Activated naive CD4-positive, alpha-beta T cell treated with anti-CD3 and anti-CD28 coated beads, Interleukin-2, amount 50 U/mL, for 16 hours (primary cell): ENCODE measurements at places on chromosomes 7 and 10.

- no peak for DNase-seq
Measured at GRCh38 chr7:68679459-68680234, 918.6 kb upstream of the AUTS2 start.

DNA sequence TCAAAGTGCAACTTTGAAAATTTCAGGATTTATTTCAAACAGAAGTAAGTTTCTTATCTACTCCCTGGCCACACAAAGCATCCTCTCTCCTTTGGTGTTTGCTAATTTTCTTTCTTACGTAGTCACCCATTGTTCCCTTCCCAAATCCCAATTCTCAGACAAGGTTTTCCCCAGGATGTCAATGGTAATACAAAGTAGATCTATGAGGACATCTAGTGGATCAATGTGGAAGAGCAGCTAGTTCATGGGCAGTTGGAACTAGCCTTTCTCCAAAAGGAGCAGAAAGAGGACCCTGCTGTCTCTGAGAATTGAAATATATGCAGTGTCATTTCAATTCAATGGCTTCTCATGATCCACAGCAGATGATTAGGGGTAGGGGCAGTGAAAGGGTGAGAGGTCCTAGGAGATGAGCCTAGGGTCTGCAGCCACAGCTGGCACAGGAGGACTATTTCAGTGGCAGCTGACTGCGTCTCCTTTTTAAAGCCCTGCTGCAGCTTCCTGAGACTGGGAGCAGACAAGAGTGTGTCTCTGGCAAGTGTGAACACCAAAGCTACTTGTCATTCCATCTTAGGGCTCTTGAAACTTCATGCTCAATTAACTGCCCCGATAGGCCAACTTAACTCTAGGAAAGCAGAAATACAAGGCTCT is 632.6 kb downstream of the KCNMA1 start:
- no peak for DNase-seq

GRCh38 chr10:35700487-35700882 is 58.4 kb upstream of the FZD8 start:
- no peak for DNase-seq

DNA sequence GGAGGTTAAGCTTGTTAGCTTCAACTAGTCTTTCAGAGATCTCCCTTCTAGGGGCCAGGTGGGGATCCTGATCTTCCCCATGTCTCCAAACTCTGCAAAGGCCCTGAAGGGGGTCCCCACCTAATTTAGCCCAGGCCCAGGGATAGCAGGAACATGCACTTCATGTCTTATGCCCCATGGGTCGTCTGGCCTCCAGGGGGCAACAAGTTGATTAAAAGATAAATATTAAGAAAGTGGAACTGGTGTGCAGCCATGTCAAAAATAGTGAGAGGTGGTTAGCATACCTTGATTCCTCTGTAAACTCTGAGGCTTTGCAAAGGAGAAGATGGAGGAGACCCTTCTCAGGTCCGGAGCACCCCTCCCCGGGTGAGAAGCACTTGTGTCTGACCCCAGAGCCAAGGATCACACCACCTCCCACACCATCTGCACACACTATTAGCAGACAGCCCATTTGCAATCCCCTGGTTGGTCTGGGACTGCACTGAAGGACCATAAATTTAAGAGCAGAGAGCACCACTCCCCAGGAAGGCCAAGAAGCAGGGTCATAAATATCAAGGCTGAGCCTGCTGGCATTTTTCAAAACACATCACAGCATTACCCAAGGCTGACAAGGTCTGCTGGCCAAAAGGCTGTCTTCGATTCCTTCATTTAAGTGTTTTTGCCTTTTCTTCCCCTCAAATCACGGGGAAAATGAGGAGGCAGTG is 44.2 kb upstream of the LRRC18 start:
- no peak for DNase-seq

- no peak for DNase-seq
Measured at GRCh38 chr10:75033399-75034130, 77.9 kb upstream of the SAMD8 start.

DNA sequence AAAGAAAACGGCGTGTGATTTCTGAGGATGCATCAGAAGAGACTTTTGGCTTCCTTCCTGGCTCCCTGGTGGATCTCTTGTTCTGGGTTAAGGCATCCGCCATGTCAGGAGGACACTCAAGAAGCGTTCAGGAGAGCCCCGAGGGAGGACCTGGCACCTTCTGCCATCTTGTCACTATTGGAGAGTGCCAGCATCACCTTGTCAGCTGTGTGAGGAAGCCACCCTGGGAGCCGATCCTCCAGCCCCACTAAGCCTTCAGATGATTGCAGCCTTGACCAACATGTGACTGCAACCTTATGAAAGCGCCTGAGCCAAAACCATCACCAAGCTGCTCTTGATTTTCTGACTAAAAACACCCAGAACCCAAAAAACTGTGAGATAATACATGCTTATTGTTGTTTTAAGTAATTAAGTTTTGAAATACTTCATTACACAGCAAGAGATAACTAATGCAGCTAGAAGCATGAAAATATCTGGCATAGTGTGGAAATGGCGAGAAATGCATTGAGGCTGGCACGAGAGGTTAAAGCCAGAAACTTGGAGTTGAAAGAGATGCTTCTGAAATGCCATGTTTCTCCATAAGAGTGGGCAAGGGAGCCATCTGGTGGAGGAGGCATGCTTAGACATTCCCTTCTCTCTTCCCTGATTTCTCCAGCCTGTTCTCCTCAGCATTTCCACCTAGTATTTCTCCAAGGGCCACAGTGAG is 5.4 kb upstream of the ZFYVE27 start:
- peak; percentile 48 for DNase-seq

GRCh38 chr7:80934321-80934720 is 15.5 kb upstream of the SEMA3C start:
- DNase-seq, result no peak

DNA sequence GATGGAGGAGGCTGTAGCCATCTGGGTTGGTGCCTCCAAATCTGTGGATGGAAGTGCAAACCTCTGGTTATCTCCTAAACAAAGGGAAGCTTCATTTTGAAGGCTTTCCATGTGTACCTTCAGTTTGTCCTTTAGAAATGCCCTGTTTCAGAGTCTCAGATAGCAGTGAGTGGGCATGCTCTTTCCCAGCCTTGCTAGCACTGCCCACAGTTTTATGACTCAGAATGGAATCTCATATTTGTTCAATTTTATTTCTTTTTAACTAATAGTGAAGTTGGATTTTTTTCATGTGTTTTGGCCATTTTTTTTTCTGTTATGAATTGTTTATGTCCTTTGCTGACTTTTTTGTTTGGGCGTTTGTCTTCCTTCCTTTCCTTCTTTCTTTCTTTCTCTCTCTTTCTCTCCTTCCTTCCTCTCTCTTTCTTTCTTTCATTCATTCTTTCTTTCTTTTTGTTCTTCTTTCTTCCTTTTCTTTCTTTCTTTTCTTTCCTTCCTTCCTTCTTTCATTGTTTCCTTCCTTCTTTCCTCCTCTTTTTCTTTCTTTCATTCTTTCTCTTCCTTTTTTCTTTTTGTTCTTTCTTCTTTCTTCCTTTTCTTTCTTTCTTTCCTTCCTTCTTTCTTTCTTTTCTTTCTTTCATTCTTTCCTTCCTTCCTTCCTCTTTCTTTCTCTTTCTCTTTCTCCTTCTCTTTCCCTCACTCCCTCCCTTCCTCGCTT is 25.6 kb downstream of the PRF1 start:
- no peak for DNase-seq
